ENCODE measurements at places on chromosomes 13 and 19. TPM values are rescaled to one million over a fixed set of nuclear protein-coding genes. Genes with fewer than 3 reads are reported as not detected.

ZNF208 gene
- 1.4 TPM for total RNA-seq

PRKCSH gene
- total RNA-seq: 119 TPM

TLE2 gene
- 1.4 TPM for total RNA-seq

ZNF563 gene
- 3.4 TPM for total RNA-seq

IRGC gene
- total RNA-seq: not detected

GJA3 gene
- 0.11 TPM for total RNA-seq

TMC4 gene
- total RNA-seq: 7.2 TPM

DNA sequence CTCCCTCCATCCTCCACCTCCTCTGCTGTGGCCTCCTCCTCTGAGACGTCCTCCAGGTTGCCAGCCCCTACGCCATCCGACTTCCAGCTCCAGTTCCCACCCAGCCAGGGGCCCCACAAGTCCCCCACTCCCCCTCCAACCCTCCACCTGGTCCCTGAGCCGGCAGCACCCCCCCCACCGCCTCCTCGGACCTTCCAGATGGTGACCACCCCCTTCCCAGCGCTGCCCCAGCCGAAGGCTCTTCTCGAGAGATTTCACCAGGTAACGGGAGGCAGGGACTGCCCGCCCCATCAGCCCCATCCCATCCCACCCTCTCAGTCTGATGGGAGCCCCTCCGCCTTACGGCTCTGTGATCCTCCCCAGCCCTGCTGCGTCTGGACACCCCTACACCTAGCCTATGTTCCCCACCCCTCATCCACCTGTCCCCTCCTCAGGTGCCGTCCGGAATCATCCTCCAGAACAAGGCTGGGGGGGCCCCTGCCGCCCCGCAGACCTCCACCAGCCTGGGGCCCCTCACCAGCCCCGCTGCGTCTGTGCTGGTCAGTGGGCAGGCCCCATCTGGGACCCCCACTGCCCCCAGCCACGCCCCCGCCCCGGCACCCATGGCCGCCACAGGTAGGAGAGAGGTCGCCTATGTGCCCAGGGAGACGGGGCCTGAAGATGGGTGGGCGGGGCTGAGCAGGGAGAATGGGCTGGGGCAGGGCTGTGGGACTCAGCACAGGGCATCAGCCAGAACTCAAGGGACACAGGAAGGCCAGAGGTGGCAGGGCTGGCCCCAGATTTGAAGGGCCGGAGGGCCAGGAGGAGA lies 18.6 kb upstream of the EHD2 start:
- DNase-seq: no peak

- no peak for DNase-seq
Observed at GRCh38 chr19:46886546-46887239, 25.9 kb downstream of the ARHGAP35 start.

DNA sequence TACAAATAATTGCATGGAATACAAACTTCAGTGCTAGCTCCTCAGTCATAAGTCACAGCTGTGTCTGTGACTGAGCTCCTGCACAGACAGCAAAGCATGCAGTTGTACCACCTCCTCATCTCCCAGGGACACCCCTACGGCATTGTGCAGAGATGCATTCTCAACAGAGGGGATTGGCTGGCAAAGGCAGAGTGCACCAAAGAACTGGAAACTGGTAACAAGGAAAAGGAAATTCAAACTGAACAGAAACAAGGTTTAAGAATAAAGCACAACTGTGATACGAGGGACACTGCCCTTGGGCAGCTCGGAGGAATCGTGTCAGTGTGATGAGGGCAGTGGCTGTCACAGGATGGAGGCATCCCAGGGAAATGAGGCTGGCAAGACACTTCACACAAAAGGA lies 126.1 kb upstream of the SOX1 start:
- DNase-seq: no peak

GRCh38 chr13:93446238-93446637 lies 219.6 kb downstream of the GPC6 start:
- no peak for DNase-seq

DNA sequence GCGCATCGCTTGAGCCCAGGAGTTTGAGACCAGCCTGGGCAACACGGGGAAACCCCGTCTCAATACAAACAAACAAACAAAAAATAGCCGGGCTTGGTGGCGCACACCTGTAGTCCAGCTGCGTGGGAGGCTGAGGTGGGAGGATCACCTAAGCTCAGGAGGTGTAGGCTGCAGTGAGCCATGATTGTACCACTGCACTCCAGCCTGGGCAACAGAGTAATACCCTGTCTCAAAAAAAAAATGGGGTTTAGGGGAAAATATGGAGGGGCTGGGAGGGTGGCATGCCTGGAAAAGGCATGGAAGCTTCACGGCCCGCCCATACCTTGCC lies 1.9 kb upstream of the ISYNA1 start:
- DNase-seq: no peak

GRCh38 chr13:71828117-71828516 lies 38.9 kb downstream of the DACH1 start:
- no peak for DNase-seq

- no peak for DNase-seq
Observed at GRCh38 chr13:85287528-85287927, 511.7 kb downstream of the SLITRK6 start.

GRCh38 chr19:46254776-46255175 lies 25.2 kb downstream of the IGFL1 start:
- peak; percentile 50 for DNase-seq

- no peak for DNase-seq
Observed at GRCh38 chr13:73991384-73991783, 142.8 kb downstream of the KLF12 start.

Measured in foreskin keratinocyte (primary cell).